ENCODE measurements at places on chromosomes 12 and 14.

GRCh38 chr12:95390932-95391331 lies 83.0 kb upstream of the METAP2 start:
- no peak for DNase-seq

- DNase-seq = no peak
These were observed 985.3 kb downstream of the FLRT2 start for GRCh38 chr14:86515195-86515594.

GRCh38 chr12:80107221-80107620 lies 7.9 kb downstream of the OTOGL start:
- no peak for DNase-seq

GRCh38 chr14:41615011-41615595 lies 8.4 kb downstream of the LRFN5 start:
- no peak for DNase-seq

GRCh38 chr14:65256714-65257113 lies 154.4 kb upstream of the MAX start:
- DNase-seq = no peak

DNA sequence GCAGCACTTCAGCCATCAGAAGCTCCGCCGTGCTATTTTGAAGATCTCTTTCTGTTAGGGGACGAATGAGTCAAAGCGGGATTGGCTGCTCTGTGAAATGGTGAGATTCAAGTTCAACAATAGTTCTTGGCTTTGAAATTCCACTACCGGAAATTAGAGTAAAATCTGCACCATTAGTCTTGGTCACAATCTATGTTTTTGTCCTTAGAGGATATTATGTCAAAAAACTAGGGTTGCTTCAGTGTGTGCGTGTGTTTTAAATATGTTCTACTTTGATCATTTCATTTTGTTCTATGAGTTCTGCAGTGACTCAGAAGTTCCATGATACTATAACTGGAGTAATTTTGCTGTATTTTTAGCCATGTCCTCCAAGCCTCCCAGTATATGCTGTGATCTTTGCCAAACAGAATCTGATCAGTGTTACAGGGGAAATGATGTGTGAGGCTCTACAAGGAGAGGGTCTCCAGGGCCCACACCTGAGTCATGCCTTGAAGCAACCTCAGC lies 22.6 kb downstream of the GPHB5 start:
- DNase-seq = no peak

GRCh38 chr14:35958499-35958898 lies 132.4 kb downstream of the BRMS1L start:
- DNase-seq = no peak

- DNase-seq = no peak
These were observed 87.9 kb upstream of the HSPB8 start for GRCh38 chr12:119090865-119091264.

- DNase-seq = no peak
These were observed 149.0 kb downstream of the PRKCH start for GRCh38 chr14:61470261-61470960.

GRCh38 chr12:56760460-56760859 lies 2.7 kb upstream of the HSD17B6 start:
- no peak for DNase-seq

DNA sequence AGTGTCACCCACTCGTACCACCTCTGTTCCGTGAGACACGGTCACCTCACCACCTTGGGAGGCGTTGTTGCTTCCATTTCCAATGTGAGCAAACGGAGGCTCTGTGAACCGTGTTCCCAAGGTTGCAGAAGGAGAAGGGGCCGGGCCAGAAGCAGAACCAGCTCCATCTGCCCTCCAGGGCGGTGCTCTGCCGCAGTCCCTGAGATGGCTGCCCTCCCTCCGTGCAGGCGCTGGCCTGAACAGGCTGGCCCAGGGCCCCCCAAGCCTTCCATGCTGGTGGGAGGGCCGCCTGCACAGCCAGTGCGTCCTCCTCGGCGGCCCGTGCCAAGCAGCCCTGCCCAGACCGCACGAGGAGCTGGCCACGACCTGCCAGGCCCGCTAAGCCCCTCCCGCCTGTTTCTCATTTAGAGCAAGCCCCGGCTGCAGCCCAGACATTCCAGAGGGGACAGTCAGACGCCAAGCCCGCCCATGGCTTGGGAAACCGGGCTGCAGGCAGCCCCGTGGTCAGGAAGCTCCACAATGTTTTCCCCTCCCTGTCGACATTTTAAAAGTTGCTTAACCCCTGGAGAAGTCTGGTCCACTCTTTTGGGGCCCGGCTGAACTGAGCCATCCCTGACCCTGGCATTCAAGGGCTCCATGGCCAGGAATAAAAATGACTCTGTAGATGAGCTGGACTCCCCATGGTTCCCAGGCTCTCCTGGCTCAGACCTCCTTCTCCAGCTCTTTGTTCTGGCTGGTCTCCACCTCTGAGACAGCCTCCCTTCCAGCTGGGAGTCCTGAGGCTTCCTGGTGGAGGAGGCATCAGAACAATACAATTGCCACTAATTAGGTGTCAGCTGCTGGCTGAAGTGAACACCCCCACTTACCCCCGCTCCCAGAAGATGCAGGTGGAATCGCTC lies 236.0 kb downstream of the BCL11B start:
- no peak for DNase-seq

- DNase-seq = no peak
These were observed 30.9 kb downstream of the CCDC92 start for GRCh38 chr12:123941624-123942237.

DNA sequence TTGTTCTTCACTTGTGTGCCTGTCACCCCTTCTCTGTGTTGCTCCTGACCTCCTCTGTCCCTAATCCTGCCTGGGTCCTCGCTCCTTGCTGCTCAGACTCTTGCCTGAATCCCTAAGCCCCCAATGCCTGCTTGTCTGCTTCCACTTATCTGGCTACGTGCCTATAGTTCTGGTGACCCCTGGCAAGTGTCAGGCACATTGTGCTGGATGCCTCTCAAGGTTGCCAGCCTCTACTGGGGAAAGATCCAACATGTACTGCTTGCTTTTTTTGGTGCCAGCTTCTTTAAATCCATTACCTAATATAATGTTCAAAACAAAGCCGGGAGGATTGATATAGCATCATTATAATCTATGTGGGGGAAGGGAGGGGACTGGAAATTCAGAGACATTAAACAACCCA lies 448.0 kb upstream of the CCDC196 start:
- DNase-seq = no peak

DNA sequence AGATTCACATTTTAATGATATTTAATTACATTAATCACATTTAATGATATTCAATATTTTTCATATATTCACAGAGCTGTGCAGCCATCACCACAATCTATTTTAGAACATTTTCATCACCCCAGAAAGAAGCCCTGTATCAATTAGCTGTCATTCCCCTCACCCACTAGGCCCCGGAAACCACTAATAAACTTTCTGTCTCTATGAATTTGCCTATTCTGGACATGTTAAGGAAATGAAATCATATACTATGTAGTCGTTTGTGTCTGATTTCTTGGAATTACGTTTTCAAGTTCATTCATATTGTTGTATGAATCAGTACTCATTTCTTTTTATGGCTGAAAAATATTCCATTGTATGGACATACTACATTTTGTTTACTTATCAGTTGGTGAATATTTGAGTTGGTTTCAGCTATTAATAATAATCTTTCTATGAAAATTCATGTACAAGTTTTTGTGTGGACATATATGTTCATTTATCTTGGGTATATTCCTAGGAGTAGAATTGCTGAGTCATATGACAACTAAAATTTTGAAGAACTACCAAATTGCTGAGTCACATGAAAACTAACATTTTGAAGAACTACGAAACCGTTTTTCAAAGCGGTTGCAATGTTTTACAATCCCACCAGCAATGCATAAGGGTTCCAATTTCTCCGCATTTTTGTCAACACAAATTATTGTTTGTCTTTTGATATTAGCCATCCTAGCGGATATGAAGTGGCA lies 11.7 kb upstream of the OTOGL start:
- DNase-seq = no peak

- DNase-seq = no peak
These were observed 34.8 kb downstream of the DEGS2 start for GRCh38 chr14:100124551-100125088.

- DNase-seq = no peak
These were observed 1766.9 kb upstream of the SEL1L start for GRCh38 chr14:83300476-83301064.

GRCh38 chr14:94059998-94060397 lies 21.0 kb downstream of the DDX24 start:
- DNase-seq = no peak

DNA sequence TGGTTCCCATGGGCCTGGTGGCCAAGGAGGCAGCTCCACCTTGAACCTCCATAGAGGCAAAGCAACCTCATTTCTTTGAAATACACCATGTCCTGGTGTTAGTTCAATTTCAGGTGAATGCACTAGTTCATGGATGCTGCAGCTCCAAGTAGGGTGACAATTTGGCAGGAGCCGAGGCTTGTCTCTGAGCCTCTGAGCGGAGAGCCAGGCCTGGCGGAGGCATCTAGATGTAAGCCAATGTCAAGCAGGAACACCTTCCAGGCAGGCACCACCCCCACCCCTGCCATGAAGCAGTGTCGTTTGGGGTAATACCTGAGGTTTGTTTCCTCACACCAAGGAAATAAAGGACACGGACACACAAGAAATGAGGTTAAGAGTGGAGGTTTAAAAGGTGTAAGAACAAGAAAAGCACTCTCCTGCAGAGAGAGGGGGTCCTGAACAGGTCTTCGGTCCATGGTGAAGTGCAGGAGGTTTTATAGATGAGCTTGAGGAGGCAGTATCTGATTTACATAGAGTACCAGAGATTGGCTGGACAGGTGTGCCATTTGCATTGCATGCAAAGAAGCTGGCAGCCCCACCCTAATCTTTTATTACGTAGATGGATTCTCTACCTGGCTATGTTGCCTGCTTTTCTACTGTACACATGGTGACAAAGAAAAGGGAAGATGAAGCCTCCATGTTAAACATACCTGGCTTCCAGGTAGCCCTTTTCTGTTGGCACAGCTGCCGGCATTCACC lies 60.3 kb downstream of the RIN3 start:
- no peak for DNase-seq

DNA sequence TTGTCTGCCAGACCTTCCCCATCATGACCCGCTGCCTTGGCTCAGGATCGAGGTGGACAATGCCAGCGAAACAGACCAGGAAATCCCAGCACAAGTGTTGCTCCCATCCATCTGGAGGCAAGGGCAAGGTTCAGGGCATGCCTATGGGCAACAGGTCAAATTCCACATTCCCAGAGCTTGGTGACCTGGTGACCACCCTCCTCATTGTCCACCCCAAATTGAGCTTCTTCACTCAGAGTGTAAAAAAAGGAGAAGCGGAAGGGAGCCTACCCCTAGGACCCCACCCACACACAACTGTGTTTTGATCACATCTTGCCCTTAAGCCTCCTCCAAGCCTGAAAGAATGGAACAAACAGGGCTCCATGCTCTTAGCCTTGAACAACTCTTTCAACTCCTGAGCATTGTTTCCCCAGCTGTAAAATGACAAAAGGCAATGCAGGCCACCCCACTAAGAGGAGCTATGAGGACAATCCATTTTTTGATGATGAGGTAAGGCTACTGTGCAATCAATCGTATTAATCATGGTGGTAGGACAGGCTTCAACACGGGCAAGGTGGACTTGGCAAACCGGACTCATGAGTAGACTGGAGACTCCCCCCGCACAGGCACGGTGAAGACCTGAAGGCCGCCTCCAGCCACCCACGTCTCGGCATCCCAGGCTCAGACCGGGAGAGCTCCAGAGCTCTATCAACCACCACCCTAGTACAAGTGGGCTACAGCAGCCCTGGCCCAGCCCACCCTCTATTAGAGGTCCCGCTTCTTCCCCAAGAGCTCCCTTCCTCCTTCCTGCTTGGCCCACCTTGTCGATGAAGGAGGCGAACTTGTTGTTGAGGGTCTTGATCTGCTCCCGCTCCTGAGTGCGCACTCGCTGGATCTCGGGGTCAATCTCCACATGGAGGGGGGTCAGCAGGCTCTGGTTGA lies 866 bp downstream of the KRT79 start:
- no peak for DNase-seq

DNA sequence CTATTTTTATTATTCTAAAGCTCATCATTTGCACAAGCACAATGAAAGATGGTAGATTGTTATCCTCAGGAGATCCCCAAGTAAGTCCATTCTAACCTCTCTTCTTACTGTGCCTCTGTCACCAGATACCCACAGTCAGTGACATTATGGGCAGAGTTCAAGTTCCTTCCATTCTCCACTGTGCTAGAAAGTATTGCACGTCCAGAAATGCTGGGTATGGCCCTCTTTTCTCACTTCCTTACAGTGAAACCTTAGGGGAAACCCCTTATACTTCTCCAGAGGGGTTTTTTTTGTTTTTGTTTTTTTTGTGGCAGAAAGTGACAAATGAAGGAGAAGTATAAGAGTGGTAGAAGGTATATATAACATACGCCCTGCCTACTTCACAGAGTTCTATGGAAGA lies 102.9 kb downstream of the DIO2 start:
- DNase-seq = no peak

- DNase-seq = no peak
These were observed 52.6 kb upstream of the STK38L start for GRCh38 chr12:27191531-27191930.

GRCh38 chr12:128916425-128916824 lies 63.1 kb downstream of the GLT1D1 start:
- no peak for DNase-seq

DNA sequence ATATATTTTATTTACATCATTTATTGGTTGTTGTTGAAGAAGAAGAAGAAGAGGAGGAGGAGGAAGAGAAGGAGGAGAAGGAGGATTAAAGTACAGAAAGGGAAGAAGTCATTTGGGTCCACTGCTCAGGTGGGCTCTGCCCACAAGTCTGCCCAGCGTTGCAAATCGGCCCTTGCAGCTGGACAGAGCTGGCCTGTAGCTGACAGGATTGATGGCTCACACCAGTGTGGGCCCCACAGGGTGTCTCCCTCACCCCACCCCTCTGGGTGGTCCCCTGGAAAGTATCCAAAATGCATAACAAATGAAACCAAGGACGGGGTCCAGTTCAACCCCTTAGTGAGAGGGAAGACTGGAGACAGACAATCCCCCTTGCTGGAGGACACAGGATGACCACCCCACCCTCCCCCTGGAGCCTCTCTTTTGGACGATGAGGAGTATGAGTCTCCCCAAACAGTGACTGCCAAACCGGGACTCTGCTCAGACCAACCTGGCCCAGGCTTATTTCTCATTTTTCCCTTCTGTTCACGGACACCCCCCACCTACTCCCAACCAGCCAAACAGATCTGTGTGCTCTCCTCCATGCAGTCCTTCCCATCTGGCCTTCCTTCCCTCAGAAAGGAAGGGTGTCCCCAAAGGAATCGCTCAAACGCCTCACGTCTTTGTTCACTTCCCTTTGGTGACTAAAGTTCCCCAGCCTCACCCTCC lies 17.7 kb downstream of the DPF3 start:
- DNase-seq = no peak

DNA sequence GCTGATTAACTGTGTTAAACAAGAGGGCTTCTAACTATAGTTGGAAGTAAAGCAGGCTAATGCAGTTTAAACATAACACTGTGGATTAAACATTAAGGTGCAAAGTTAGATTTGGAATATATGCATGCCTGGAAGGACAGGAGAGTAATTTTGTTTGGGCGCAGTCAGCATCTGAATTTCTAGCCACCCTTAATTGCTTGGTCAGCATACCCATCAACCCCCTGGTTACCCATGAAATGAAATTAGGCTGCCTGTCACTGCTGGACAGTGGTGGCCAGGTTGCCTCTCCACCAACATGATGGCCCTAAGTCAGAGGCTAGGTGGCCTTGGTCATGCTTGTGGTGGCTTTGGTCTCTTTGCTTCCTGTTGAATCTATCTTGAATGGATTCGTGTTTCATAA lies 30.0 kb upstream of the PTPRB start:
- no peak for DNase-seq

- DNase-seq = no peak
These were observed 348.3 kb downstream of the ZFP36L1 start for GRCh38 chr14:68444449-68445168.
